ENCODE measurements at places on chromosomes 7 and 10.

DNA sequence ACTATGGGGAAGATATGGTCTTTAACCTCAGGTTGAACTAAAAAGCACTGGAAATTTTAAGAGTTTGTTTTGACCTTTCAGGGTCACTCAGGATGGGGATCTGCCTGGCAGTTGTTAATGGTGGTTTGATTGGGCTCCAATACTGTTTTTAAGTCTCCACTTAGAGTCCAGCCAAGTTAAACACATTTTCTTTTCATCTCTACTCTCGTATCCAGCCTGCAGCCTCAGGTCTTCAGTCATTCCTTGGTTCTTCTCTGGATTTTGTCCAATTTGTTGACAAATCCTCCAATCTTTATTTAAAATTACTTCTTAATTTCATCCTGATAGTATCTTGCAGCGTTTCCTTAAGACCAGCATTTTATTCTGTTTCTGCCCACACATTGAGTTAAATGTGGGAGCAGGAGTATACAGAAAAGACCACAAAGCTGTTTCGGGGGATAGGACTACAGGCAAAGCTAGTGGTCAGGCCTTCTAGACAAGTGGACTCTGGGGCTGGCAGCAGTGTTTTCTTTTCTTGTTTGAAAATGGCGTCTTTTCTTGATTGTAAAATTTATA lies 133.2 kb upstream of the INHBA start:
- DNase-seq = no peak

DNA sequence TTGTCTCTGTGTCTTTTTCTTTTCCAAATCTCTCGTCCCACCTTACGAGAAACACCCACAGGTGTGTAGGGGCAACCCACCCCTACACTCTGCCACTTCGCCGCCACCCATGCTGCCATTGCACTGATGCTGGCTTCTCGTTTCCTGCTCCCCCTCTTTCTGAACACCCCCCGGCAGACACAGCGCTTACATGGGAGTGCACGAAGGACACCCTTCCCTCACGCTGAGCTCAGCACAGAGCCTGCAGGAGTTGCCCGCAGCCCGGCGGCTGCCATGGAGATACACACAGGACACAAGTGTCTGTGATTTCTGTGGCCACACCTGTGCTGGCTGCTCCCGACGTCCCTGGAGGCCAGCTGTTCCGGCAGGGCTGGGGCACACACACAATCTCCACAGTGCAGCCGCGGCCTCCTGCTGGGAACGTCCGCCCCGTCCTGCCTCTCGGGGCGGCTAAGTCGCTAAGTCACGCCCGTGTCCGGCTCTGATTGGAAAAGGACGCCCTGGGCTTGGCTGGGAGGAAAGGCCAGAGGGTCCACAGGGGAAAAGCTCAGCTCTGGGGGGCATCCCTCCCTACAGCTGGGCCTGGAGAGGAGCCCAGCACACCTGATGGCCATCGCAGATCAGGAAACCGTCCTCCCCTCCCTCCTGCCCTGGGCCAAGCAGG lies 349.8 kb downstream of the PTPRN2 start:
- DNase-seq = peak; percentile 53

- DNase-seq = no peak
These were observed 42.1 kb upstream of the EMX2 start for GRCh38 chr10:117500456-117500855.

DNA sequence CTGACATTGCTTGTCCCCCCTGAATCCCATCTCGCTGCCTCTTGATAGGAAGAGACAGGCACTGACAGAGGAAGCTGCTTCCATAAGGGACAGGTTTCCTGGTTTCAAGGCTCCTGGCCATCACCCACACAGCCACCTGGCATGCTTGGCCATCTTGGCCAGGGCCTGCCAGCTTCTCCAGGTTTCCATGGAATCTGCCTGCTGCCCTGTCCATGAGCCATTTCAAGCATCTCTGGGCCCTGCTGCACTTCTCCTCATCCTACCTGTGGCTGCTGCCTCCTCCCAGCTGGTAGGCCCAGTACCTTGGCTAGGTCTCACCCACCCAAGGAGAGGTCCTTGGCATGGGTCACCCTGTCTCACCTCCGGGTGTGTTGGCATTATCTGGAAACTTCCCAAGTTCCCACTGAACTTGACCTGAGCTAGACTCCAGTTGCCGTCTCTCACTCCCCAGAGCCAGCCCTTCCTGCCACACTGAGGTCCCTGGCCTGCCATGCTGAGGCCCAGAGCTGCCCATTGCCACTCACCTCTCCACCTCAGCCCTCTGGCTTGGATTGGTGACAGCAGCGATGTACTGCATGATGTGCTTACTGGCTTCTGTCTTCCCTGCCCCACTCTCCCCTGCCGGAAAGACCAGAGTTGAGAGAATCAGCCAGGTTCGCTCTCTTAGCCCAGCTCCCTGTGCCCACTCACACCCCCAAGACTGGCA lies 2.6 kb downstream of the MYO1G start:
- no peak for DNase-seq

GRCh38 chr7:121572615-121573014 lies 176.5 kb upstream of the FAM3C start:
- DNase-seq = no peak

Measured in DMS153 (cell line).